ENCODE measurements at places on chromosomes 7 and 10.
A peak's percentile ranks its signal among the peaks of the same experiment; 100 is the strongest.

DNA sequence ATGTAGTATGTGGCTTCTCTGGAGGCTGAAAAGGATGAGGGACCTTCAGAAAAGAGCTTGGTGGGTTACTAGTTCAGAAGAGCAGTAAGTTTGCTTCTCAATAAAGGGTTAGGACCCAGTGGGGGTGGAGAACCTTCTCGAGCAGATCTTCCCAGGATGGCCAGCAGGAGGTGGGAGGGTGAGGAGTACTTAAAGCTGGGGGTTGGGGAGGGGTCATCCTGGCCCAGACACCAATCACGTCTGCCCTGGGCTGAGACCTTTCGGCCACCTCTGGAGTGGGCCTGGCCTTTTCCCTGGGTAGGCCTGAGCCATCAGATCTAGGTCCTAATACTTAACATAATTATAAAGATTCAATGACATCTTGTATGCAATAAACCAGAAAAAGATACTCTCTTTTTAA, 149.0 kb upstream of the TCF7L2 start:
- no peak for DNase-seq

- DNase-seq = peak; percentile 96
Observed at GRCh38 chr7:64999165-65000004, 7.1 kb downstream of the ERV3-1 start.

GRCh38 chr7:86748843-86749719, 105.4 kb downstream of the GRM3 start:
- DNase-seq = no peak

DNA sequence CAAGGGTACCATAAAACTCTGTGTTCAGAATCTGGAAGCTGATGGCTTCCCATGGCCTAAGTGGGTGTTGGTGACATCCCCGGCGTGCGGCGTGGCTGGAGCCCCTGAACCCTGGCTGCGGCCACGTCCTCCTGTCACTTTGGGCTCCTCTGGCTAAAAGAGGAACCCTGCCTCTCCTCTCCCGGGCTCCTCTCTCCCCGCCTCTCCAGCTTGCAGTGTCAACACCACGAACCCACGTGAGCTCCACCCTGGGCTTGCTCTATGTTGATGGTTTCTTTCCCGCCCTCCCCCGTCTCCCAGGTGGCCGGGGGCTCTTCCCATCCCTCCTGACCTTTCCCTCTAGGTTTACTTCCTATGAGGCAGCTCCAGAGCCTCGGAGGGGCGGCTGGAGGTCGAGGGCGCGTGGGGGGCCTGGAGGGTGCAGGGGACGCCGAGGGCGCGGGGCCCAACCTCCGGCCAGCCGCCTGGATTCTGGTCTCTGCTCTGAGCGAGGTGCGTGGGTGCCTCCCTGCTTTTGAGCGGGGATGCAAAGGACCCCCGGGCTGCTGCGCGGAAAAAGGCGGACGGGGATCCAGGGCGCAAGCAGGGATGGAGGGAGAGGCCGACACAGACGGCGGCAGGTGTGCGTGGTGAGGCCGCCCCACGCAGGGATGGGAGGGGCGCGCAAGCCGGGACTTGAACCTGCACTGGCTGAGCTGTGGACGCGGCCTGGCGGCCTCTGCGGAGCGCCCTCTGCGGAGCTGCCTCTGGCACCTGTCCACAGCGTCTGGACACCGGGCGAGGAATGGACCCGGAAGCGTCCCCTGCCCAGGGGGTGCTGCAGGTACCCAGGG, 115.5 kb upstream of the DIP2C start:
- DNase-seq = peak; percentile 84

DNA sequence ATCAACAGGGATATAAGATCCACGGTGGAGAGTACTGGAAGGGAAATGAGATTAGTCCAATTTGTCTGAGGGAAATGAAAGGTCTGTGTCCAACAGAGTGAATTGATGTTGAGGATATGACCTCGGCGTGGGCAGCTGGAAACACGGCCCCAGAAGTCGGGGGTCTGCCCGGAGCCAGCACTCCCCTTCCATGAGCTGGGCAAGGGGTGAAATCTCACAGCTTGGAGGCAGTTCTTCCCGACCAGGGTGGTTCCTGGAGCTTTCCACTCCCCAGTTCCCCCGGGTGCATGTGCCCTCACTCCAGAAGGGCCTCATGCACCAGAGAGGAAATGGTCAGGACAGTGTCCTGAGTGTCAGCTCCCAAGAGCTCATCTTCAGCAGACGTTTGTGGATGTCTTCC, 264.7 kb upstream of the PPP2R2D start:
- DNase-seq = no peak

DNA sequence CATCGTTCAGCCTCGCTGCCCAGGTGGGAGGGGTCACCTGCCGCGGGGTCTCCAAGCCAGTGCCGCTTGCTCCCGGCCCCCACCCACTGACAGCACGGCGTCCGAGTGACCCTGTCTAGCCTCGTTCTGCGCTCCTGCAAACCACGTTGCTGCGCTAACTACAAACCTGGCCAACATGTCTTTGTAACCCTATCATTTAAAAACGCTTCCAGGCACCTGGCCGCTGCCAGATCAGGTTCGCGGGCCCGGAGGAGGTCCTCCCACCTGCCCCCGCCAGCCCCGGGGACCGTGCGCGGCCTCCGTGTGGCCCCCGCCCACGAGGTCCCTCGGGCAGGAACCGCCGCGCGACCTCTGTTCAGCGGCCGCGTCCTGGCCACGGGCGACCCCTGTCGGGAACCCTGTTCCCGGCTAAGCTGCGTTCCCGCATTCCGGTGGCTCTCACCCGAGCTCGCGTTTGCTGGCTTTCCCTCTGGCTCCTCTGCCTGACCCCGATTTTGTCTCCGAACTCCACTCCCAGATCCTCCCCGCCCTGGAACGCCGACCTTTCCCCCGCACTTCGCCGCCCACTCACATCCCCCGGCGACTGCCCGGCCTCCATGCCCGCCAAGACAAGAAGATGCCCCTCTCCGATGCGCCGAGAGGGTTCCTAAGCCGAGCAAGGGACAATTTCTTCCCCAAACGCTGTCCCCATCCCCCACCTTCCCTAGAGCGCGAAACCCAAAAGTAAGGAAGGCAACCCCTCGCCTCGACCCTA, 2.4 kb downstream of the SFMBT2 start:
- DNase-seq = peak; percentile 76

- DNase-seq = no peak
Observed at GRCh38 chr10:34689053-34689452, 126.0 kb downstream of the PARD3 start.

- DNase-seq = peak; percentile 73
Observed at GRCh38 chr7:144834641-144835144, 1.2 kb downstream of the TPK1 start.

DNA sequence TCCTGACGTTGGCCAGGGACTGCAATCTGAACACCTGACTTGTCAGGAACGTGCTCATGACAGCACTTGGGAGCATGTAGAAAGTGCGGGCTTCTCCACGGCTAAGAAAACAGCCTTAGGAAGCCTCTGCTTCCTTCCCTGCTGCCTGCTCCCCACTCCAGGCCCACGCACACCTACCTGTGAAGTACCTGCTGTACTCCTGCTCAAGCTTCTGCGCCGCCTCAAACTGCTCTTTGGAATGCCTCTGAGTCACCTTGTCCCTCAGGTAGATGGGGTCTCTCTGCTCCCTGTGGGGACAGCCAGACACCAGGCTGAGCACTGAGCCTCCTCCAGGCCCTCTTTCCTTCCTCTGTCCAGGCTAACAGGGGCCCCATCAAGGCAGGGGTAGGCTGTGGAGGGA, 132.7 kb downstream of the DLG5 start:
- DNase-seq = no peak

- DNase-seq = no peak
Observed at GRCh38 chr7:105691082-105691679, 109.9 kb upstream of the EFCAB10 start.

DNA sequence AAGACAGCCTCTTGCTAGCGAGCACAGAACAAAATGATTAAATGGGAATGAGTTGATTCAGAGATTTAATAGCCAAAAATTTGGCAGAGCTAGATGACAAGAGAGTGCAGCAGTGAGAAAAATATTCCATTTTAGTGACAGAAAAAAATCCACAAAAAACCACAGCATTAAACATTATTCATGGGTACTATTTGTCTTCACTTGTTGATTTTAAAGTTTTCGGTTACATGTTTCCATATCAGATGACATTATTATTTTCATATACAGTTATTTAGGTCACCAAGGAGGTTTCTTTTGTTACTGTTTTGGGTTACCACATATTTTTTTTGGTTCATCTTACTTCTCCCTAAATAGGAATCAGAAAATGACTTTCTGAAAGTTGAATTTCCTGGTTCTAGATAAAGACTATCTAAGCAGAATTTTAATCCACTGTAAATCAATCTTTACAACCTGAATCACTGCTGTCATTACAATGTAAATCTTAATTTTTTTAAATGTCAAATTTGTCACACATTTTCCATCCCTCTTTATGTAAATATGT, 87.9 kb downstream of the SVIL start:
- DNase-seq = no peak

GRCh38 chr10:30811276-30812017, 181.9 kb upstream of the LYZL2 start:
- DNase-seq = no peak

DNA sequence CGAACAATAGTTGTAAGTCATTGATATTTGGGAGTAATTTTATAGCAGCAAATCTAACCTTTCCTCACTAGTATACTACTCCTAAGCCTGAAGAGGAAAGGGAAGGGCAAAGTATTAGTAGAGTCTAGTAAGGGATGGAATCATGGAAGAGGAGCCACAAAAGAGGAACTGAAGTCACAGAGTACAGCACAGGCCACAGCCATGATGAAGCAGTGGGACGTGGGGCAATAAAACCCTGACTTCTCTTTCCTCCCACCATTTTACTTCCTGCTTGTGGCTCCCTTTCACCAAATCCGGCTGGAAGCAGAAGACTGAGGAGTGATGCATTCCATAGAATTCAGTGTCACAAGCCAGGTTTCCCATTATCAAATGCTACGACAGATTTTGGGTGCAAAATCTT, 58.7 kb downstream of the CABCOCO1 start:
- DNase-seq = peak; percentile 76

DNA sequence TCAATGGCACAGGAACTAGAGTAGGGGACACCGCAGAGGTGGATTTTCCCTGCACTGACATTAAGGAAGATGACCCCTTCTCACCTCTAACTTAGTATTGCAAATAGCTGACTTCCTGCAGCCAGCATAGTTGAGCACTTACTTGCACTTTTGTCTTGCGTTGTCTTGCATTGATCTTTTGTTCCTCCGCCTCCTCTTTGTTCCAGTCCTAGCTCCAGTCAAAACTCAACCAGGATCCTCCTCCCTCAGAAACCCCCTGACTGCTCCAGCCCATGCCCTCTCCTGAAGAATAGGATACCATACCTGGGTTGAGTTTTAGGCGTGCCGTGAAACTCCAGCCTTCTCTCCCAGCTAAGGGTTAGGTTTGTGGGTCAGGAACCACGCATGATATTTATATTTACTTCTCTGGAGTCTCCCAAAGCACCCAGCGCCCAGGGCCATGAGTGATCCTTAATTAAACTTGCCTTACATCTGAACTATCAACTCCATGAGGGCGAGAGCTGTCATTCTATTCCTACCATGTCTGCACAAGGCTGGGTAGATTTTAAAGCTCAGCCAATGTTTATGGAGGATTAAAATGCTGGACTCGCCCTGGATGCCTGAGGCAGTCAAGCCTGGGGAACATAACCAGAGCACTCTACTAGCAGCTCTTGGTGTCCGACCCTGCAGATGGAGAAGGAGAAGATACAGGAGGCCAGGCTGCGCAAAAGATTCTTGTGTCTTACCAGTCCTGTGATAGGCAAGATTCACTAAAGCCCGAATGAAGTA, 14.1 kb downstream of the ZNF467 start:
- no peak for DNase-seq

DNA sequence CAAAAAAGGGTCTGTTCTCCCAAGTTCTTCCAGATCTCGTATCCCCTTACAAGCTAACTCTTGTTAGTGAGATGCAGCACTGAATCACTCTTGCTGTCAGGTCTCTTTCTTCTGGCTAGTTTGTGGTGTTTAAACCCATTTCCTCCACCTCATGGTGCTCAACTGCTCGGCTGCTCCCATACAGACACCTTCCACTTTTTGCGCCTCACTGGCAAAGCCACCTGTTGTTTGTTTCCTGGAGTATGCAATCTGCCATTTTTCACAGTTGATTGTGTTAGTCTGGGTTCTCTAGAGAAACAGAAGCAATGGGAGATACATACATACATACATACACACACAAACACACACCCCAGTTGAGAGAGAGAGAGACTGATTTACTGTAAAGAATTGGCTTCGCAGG, 124.4 kb upstream of the SP8 start:
- no peak for DNase-seq

GRCh38 chr7:110960811-110961210, 130.1 kb upstream of the LRRN3 start:
- DNase-seq = no peak

DNA sequence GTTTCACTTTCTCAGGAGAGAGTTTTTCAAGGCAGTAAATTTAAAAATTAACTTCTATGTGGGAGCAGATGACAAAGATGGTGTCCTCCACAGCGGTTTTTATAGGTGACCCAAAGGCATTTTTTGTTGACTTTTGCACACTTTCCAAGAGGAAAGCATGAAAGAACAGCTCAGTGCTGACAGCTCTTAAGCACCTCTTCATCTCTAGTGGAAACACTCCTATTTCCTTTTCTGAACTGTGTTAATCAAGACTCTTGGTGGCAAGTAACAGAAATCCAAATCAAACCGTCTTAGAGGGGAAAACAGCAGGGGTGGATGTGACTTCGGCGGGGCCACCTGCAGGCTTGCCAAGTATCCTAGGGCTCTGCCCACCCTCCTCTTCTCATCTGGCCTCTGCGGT, 71.8 kb upstream of the GATA3 start:
- no peak for DNase-seq

GRCh38 chr7:100093054-100093453, 4.3 kb downstream of the COPS6 start:
- no peak for DNase-seq

GRCh38 chr7:144818511-144818910, 17.3 kb downstream of the TPK1 start:
- peak; percentile 61 for DNase-seq

Data from Kasumi-1 (cell line).